GM06990 (cell line): ENCODE measurements at places on chromosomes 4 and X.

GRCh38 chr4:185280608-185281007 is 71.2 kb downstream of the SNX25 start:
- no peak for DNase-seq

GRCh38 chr4:8846826-8847225 is 24.8 kb downstream of the HMX1 start:
- DNase-seq, result no peak

DNA sequence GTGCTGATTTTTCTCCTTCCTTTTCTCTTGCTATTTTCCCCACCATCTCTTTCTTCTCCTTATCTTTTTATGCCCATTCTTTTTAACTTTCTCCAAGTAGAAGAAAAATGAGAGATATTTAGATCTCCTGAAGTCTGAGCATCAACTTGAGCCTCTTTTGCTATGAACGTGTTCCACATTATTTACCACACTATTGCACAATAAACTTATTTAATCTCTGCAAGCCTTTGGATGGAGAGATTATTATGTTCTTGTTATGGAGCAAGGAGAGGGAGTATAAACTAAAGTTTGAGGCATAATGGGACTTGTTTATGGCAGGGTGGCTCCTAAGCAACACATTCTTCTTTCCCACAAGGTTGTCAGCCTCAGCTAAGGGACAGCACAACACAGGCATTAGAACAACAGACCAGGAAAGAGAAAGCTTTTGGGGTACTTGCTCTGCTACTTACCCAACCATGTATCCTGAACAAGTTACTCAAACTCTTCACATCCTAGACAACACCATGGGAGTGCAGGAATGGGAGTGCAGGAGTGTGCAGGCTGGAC is 365.5 kb upstream of the BOD1L1 start:
- no peak for DNase-seq

GRCh38 chr4:2081540-2081939 is 22.4 kb downstream of the NAT8L start:
- DNase-seq, result no peak

GRCh38 chr4:183348706-183349659 is 26.8 kb upstream of the CLDN24 start:
- DNase-seq, result no peak

DNA sequence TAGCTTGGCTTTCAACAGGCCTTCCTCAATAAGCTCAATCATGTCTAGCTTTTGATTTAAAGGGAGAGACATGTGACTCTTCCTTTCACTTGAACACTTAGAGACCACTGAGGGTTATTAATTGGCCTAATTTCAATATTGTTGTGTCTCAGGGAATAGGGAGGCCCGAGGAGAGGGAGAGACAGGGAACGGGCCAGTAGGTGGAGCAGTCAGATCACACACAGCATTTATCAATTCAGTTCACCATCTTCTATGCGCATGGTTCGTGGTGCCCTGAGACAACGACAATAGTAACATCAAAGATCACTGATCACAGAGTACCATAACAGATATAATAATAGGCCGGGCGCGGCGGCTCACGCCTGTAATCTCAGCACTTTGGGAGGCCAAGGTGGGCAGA is 17.8 kb downstream of the ZNF81 start:
- no peak for DNase-seq

DNA sequence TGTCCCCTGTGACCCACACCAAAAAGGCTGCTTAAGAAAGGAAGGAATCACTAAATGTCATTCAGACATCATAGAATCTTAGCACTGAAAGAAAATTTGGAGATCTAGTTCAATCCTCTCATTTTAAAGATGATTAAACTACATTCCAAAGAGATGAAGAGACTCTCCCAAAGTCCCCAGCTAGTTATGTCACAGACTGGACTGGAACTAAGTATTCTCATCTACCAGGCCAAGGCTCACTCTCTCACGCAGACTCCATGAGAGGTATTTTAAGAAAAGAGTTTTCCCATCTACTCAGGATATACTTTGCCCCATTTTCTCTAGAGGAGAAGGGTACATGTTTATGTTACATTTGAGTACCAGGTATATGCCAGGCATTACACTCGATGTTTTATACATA is 6.9 kb downstream of the FABP2 start:
- DNase-seq, result no peak

- DNase-seq, result no peak
Observed at GRCh38 chr4:8239226-8239625, 30.3 kb upstream of the HTRA3 start.

DNA sequence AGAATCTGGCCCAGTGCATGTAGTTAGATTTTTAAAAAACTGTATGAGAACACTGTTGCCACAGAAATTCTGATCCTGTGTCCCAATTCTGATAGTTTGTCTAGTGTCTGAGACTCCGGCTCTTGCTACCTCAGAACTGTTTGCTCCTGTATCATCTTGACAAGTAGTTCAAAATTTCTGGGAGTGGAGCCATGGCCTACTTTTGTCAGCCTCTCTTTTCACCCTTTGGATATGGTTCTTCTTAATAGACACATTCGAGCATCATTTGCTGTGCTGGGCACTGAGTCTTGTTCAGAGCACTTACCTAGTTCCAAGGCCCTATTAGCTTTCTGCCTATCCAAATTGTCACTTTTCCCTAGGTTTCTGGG is 46.9 kb downstream of the ATP10D start:
- DNase-seq, result no peak

GRCh38 chr4:155693015-155693663 is 26.5 kb downstream of the GUCY1A1 start:
- DNase-seq, result no peak

DNA sequence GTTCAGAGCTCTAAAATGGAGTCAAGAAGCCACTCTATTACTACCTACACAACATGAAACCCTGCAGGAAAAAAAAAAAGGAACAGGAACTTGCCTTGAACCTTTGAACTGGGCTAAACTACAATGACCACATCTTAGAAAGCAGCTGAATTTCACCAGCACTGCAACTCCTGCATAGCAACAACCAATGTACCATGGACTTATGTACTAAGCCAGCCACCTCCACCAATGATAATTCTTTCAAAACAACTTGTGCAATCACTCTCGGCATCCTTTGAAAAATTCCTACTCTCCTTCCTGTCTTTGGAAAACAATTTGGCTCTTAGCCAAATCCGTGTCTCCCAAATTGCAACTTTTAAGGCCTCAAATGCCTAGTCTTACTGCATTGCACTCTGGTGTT is 26.8 kb upstream of the FMR1 start:
- no peak for DNase-seq

DNA sequence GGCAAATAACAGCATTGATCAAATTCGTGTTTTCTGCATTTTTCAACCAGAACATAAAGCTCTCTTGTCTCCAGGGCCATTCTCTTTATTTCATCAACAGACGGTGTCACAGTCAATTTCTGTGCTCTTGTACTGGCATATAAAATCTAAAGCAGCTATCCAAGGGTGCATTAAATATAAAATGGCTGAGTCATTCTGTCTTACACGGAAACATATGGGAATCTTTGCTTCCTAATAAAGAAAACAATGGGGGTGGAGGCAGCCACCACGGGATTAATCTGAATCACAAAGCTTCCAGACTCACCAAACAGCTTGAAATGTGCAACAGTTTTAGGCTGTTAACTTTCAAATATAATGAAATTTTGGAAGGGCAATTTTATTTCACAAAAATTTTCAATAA is 132.6 kb downstream of the IL15 start:
- DNase-seq, result no peak

DNA sequence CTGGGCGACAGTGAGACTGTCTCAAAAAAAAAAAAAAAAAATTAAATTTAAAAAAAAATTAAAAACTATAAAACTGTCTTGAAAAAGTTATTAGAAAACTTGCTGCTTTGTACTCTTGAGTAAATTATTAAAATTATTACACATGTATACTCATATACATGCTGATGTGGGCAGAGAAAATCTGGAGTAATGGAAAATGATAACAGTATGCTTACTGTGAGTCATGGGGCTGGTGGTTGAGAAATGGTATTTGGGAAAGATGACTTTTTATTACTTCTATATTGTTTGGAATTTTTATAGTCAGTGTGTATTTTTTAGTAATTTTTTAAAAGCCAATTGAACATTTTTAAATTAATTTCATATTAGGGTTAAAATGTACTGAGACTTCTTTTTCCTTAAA is 7.5 kb downstream of the YY2 start:
- no peak for DNase-seq

DNA sequence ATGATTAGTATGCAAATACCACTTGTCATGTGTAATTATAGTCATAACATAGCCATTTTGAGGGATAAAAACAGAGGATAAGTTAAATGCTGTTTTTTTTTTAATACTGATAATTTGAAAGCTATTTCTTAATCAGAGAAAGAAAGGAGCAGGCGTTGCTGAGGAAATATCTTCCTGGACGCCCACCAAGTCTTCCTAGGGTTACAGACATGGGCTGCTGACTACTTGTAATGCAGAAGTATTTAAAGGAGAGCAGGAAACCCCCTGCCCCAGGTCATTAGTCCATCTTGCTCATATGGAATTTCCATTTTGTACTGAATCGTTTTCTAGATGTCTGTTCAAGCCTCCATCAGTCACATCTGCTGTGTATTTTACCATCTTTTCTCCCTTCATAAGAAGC is 176.2 kb downstream of the ADGRL3 start:
- DNase-seq, result no peak

DNA sequence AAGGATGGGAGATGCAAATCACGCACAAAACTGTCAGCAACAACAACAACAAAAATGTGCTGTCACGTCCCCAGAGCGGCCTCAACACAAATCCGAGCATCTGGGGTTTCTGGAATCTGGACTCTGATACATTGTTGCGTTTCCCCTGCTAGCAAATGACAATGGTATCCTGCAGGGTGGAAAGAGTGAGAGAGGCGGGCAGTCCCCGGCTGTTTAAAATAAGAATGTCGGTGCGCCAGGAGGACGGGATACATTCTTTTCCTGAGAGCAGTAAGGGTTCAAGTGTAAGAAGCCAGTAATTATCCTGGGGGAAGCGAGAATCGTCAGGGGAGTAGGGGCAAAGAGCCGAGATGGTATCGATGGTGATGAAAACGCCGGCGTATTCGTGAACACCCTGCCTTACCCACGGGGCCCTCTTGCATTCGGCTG is 310.2 kb downstream of the ASMT start:
- DNase-seq, result no peak

GRCh38 chr4:184782731-184783373 is 42.9 kb downstream of the ACSL1 start:
- DNase-seq, result no peak

DNA sequence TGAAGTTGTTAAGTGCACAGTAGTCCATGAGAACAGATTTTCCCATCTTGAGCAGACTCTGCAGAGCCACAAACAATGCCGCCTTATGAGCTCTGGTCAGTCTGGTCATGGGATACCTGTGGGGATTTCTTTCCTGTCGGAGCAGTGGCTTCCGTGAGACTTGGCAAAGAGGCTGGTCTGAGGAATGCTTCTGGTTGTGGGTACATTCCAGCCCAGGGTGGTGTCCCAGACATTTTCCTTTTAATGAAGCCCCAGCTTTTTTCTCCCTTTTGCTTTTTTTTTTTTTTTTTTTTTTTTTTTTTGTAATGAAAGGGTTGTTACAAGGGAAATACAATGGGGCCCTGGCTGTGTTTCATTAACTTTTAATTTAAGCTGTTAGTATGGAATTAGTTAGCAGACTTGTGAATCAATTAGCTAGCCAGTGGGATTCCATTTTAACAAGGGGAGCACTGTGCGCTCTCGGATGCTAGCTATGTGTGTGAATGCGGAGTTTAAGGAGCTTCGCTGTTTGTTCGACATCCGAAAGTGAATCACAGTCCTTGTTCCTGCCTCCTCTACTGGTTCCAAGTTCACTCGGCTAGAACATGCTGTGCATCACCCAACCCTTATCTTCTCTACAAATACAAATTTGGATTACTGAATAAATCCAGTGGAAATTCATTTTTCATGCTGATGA is 225.1 kb downstream of the CBR4 start:
- DNase-seq, result no peak

GRCh38 chr4:96677499-96677898 is 837.6 kb downstream of the PDHA2 start:
- no peak for DNase-seq

GRCh38 chrX:74422576-74423288 is 1.4 kb downstream of the SLC16A2 start:
- peak; percentile 11 for DNase-seq

GRCh38 chr4:139416073-139416673 is 37.7 kb upstream of the RAB33B start:
- no peak for DNase-seq

GRCh38 chrX:16491461-16491860 is 158.5 kb upstream of the S100G start:
- DNase-seq, result no peak

DNA sequence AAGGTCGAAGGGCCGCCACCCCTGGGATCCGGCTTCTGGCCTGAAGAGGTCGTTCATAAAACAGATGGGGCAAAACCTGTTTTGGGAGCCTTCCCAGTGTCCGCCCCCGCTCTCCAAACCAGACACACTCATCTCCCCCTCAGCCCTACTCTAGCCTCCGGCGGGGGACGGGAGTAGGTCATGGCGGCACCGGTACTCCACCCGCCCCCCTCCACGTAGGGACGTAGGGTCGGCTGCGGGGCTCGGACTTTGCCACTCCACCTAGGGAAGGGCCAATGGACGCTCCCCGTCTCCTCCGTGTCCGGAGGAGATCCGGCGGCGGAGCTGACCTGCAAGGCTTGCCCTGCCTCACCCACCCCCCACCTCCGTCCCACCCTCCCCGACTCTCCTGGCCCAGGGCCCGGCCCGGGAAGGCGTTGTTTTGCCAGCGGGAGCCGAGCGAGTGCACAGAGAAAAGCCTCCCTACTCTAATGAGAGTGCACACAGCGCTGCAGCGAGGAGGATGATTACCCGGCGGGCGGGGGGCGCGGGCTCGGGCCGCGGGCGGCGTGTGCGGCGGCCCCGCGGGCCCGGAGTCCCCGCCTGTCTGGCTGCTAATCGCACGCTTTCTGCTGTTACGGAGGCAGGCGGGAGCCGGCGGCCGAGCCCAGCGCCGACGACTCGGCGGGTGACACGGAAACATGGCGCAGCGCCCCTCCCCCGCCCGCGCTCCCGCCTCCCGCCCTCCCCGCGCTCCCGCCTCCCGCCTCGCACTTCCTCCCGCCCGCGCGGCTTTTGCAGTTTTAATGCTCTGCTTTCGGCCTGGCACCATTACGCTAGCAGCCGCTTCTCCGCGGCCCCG is 8.3 kb upstream of the BCOR start:
- peak; percentile 62 for DNase-seq

DNA sequence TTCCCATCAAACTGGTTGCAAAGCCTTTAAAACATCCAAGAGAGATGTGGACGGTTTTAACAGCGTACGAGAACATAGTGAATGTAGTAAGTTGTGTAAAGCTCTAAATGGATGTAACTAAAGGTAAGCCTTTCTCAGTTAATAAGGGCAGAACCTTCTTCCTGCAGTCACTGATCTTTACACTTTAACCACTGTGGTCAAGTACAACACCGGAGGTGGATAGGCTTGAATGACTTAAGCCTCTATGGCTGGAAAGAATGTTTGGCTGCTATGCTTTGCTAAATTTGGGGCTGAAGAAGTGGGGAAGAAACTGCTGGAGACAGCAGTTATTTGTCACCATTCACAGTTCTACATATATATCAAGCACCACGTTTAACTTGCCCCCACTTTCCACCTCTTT is 285.1 kb upstream of the FMR1 start:
- DNase-seq, result no peak
